ENCODE measurements at places on chromosomes 4 and X. TPM values are rescaled to one million over a fixed set of nuclear protein-coding genes. Genes with fewer than 3 reads are reported as not detected.

KLKB1 gene
- total RNA-seq: 1.1 TPM

SSX4B gene
- not detected for total RNA-seq

HEPH gene
- 11.8 TPM for total RNA-seq

IGSF1 gene
- total RNA-seq: 2.6 TPM

MEPE gene
- not detected for total RNA-seq

NAA11 gene
- total RNA-seq: not detected

PAGE4 gene
- not detected for total RNA-seq

CENPI gene
- 0.27 TPM for total RNA-seq

CXCL10 gene
- total RNA-seq: 1.2 TPM

INPP4B gene
- total RNA-seq: 15.5 TPM

UGT2B11 gene
- total RNA-seq: not detected

CBR4 gene
- total RNA-seq: 21.3 TPM

Measured in left ventricle myocardium superior (tissue), 1 donor.